Mucosa of gallbladder (tissue), 1 donor: ENCODE measurements at places on chromosomes 3 and 15. TPM values are rescaled to one million over a fixed set of nuclear protein-coding genes. Genes with fewer than 3 reads are reported as not detected.

SMAD6 gene
- 50.5 TPM for total RNA-seq

PLXNA1 gene
- 41.5 TPM for total RNA-seq

SOX14 gene
- not detected for total RNA-seq

SLC27A2 gene
- 22.9 TPM for total RNA-seq

CELSR3 gene
- 0.75 TPM for total RNA-seq

HAUS2 gene
- 12.5 TPM for total RNA-seq

LMOD3 gene
- total RNA-seq = 0.63 TPM

SUSD5 gene
- total RNA-seq = 7.8 TPM

GXYLT2 gene
- 12.1 TPM for total RNA-seq

CHRNA5 gene
- total RNA-seq = 20.3 TPM

UACA gene
- total RNA-seq = 62.2 TPM

SLC4A7 gene
- 35.1 TPM for total RNA-seq

CRYBG3 gene
- total RNA-seq = 17.7 TPM

SLCO3A1 gene
- 34.2 TPM for total RNA-seq

EOMES gene
- total RNA-seq = 0.58 TPM
